C1 segment of cervical spinal cord (tissue), 14 donors: ENCODE measurements at places on chromosomes 3 and 15.

GRCh38 chr3:48650723-48651122 is 12.0 kb downstream of the CELSR3 start:
- DNase-seq, result no peak

DNA sequence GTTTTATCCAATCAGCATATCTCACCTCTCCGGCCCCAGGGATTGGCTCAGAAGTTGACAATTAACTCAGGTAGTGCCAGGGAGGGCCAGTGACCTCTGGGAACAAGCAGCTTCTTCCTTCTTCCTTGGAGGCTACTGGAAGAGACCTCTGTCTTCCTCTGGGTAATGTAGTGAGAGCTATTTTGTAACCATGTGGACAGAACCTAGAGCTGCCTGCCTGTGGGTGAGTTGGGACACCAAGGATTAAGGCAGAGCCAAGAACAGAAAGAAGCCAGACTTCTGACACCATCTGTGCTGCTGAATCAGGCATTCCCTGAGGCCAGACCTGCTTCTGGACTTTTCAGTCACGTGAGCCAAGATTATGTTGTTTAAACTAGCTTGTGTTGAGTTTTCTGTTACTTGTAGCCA is 5.9 kb upstream of the NDUFAF1 start:
- no peak for DNase-seq

- DNase-seq, result no peak
These were observed 132.2 kb downstream of the MBNL1 start for GRCh38 chr3:152400887-152401286.

DNA sequence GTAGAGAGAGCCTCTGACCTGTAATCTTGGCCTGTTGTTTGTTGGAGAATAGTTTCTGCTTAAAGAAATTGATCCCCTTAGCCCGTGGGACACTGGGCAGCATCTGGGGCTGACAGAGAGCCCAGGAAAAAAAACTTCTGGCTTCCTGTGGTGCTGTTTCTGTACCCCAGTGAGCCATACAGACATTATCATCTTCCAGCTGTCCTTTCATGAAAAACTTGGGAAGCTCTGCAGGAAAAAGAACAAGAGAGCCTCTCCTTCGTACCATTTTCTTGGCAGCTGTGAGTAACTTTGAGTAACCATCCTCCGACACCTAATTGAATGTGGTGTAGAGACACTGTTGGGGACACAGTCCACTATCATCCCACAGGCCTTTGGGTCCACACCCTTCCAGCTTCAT is 333.0 kb downstream of the SHQ1 start:
- DNase-seq, result no peak

- DNase-seq, result no peak
These were observed 160.3 kb downstream of the SMAD6 start for GRCh38 chr15:66862111-66862939.

DNA sequence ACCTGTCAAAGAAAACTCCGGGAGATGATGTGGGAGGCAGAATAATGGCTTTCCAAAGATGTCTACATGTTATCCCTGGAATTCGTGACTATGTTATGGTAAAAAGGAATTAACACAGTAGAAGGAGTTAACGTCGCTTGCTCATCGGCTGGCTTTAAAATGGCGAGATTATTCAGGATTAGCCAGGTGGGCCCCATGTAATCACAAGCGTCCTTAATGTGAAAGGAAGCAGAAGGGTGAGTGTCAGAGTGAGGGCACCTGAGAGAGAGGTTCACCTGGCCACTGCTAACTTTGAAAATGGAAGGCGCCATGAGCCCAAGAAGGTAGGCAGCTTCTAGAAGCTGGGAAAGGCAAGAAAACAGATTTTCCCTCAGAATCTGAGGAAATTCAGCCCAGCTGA is 557.2 kb downstream of the EPHB1 start:
- no peak for DNase-seq

- DNase-seq, result no peak
These were observed 125.6 kb upstream of the RASGRP1 start for GRCh38 chr15:38690216-38690615.

DNA sequence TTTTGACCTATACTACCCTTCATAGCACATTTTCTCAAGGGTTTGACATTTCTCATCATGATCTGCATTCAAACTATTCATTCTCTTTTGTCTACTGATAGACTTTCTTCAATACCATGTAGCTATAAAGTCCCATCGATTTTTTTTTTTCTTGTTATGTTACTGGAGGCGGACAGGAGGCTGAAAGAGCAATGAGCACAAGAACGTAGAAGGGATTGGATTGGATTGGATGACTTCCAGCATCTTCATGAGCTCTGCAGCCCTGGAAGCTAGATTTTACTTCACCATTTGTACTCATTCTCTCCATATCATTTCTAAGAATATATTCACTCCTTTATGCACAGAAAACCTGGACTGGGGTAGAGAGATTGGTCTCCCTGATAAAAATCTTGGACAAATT is 43.2 kb downstream of the DUT start:
- no peak for DNase-seq

GRCh38 chr15:54387799-54388198 is 409.6 kb downstream of the UNC13C start:
- no peak for DNase-seq

DNA sequence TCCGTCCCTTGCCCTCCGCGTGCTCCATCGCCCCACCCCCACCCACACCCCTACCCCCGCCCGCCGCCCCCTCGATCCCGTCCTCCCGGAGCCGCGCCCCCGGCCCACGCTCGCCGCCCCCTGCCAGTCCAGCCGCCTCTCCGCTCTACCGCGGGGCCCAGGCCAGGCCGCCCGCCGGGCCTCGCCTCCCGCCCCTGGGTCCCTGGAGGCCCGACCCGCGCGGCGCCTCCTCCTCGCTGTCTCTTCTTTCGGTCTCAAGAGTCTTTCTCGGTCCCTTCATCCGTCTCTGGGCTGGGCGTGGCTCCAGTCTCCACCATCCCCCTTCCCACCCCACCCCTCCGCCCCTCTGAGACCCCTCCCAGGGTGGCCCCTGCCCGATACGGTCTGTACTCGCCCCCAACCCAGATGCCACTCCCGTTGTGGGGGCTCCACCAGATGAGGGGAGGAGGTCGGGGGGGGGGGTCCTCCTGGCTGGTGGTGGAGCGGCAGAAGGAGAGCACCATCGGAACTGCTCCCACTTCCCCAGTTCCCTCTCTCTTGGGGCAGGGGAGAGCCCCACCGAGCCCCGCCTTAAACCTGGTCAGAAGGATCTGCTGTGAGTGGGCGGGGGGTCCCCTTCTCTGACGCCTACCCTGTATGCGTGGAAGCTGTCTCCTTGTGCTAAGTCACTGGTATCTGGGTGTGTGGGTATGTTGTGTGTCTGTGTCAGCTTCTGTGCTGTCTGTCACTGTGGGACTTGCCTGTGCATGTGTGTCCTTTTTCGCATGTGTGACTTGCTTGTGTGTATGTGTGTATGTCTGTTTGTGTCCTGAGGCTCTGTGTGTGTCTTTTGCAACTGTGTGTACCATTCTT is 1.0 kb downstream of the PRKCD start:
- no peak for DNase-seq
